ENCODE measurements at places on chromosomes 2 and 18.

- DNase-seq, result no peak
Observed at GRCh38 chr2:1771626-1772280, 27.4 kb upstream of the PXDN start.

DNA sequence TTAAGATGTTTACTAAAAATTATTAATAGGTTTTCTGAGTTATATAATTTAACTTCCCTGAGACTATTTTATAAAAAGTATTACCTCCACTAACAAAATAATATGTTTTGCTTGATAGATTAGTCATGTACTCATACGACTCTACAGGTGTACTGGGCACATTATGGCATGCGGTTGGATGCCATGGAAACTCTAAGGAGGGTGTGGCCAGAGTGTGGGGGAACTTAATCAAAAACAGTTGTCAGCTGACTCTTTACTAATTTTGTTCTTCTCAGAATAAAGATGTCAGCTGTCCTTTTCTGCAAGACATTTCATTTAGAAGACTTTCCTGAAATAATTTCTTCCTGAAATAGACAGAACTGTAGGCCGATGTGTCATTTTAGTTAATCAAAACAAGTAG is 228.3 kb upstream of the SIX3 start:
- DNase-seq, result no peak

- DNase-seq, result no peak
Observed at GRCh38 chr18:49170925-49171505, 220.2 kb upstream of the SMAD7 start.

GRCh38 chr2:110807522-110807921 is 75.1 kb downstream of the ACOXL start:
- peak; percentile 63 for DNase-seq

GRCh38 chr18:76274468-76275289 is 220.4 kb downstream of the ZNF516 start:
- no peak for DNase-seq

- no peak for DNase-seq
Observed at GRCh38 chr2:60318544-60318943, 234.9 kb downstream of the BCL11A start.

GRCh38 chr2:41489638-41490037 is 558.2 kb upstream of the PKDCC start:
- no peak for DNase-seq

- no peak for DNase-seq
Observed at GRCh38 chr18:22557168-22557941, 139.6 kb upstream of the CTAGE1 start.

- no peak for DNase-seq
Observed at GRCh38 chr2:217515615-217516309, 487.0 kb downstream of the TNS1 start.

DNA sequence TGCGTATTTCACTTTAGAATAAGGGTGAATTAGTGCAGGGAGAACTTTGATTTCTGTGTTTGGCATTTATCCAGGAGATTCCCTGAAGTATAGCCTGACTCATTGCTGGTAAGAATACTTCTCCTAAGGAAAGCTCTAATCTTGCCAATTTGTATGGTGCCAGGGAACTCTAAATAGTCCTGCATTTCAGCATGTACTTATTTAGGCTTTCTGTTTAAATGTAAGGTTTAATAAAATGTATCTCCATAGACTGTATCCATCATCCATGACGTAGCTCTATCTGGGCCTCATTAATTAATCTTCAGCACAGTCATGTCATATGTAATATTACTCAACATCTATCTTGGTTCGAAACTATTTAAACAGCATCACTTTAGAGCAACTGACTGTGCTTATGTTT is 127.7 kb downstream of the DOK6 start:
- DNase-seq, result peak; percentile 60

- no peak for DNase-seq
Observed at GRCh38 chr2:188974164-188974563, at the start of gene COL3A1. COL3A1 (plus strand) TSS chr2:188974373; CDS start chr2:188974490, 117 bp downstream.

DNA sequence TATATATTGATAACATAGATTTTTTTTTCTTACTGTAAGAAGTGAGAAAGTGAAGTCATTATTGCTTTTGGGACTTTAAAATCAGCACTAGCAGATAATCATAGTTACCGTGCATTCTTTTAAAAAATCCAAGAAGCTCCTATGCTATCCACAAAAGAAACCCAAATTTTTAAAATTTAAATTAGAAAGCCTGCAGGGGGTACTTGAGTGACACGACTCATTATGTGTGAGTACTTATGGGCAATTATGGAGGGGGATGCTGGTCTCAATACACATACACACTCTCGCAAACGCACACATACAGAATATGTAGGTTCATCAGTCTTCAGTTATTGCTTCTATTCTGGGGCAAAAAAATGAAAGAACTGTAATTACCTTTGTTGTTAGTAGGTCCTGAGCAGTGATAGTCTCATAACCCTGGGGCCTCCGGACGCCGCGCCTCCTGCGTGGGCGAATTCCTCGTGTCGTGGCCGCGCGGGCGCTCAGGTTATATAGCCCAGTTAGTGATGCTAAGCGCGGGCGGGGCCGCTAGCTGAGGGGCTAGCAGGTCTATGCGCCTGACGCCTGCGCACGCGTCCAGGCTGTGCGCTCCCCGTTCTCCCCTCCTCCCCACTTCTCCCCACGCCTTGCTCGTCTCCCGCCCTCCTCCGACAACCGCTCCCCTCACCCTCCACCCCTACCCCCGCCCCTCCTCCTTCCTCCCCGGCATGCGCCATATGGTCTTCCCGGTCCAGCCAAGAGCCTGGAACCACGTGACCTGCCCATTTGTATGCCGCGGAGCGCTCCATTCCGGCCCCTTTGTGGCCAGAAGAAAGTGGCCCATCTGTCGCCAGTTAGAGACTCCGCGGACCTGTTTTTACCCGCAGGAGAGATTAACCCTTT is at the start of gene NEUROD1:
NEUROD1 (minus strand) TSS at position 463 of the 882 bp plus-strand sequence. CDS start 1,657 bp downstream, outside the sequence.
- peak; percentile 100 for DNase-seq

GRCh38 chr2:233051241-233052149 is 8.6 kb upstream of the INPP5D start:
- no peak for DNase-seq

GRCh38 chr18:59715966-59716369 is 18.7 kb upstream of the CCBE1 start:
- DNase-seq, result no peak

DNA sequence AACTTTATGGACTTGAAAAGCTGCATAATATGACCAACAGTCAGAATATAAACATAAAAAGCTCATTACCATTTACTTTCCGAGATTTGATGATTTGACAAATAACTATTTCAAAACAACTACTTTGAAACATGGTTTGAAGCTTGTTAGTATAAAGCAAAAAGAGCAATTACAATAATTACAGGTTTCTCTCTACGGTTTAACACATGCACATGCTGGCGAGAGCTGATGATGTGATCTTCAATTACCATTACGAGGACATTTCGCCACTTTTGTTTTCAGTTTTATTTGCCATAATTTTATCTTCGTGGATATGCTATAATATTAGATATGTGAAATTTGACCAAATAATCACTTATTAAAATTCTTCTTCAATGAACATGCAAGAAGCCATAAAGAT is 270.1 kb downstream of the TCF4 start:
- DNase-seq, result no peak

DNA sequence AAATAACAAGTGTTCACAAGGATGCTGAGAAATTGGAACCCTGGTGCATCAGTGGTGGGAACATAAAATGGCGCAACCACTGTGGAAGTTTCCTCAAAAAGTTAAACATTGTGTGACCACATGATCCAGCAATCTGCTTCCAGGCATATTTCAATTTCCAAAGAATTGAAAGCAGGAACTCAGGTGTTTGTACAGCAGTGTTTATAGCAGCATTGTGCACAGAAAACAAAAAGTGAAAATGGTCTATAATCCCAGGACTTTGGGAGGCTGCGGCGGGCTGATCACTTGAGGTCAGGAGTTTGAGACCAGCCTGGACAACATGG is 38.6 kb upstream of the MYCN start:
- DNase-seq, result no peak

GRCh38 chr2:81467096-81467495 is 1162.5 kb upstream of the LRRTM1 start:
- DNase-seq, result no peak

DNA sequence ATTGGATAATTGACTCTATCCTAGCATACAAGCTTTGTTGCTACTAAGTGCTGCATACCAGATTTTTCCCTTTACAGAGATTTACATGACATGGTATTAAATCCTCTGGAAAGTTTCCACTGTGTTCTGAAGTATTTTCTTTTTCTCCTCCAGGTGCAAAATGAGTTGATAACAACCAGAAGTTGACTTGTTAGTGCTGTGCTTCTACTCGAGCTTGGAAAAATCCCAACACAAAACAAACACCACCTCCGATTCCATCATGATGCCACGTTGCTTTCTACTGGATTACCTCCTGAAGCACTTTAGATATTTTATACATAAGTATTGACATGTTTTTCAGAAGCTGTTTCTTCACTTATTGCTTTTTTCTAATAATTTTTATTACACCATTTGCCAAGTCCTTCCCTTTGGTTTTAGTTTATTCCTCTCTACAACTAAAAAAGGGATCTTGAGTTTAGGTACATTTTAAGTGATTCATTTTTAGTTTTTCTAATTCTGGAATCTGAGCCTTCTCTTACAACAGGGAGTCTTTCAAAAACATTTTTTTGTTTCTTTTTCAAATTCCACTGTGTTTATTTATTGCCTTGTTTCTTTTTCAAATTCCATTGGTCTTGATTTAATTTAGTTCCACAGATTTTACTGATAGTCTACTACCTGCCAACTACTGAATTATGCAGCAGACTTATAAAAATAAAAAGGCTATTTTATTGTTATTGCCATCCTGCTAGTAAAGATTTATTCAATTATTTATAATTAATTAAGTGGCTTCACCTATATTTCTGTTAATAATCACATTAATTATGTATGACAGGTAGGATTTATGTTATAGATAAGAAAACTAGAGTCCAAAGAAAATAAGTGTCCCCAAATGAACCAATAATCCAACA is 143.4 kb downstream of the PPP1R1C start:
- no peak for DNase-seq

- DNase-seq, result no peak
Observed at GRCh38 chr18:9890196-9890595, 4.4 kb downstream of the TXNDC2 start.

GRCh38 chr18:76486038-76486437 is 9.0 kb downstream of the ZNF516 start:
- no peak for DNase-seq

DNA sequence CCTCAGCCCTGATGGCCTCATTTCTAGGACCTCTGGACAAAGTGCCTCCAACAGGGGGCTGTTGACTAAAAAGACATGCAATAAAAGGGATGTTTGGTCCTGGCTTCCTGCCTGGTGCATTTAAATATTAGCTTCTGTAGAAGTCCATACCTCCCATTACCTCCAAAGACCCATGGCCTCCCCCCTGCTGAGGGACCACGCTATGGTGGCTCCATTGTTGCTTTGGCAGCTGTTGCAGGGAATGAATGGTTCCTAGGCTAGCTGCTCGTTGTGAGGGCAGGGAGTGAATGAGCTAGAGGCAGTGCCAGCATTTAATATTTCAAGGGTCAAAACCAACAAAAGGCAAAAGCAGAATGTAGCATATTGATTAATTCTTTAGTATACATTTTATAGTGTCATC is 285.9 kb downstream of the SLC8A1 start:
- DNase-seq, result peak; percentile 2

GRCh38 chr2:174343343-174343622 is 8.5 kb downstream of the SP9 start:
- no peak for DNase-seq

GRCh38 chr2:219171231-219171651 is 1.4 kb upstream of the SLC23A3 start:
- DNase-seq, result peak; percentile 4

DNA sequence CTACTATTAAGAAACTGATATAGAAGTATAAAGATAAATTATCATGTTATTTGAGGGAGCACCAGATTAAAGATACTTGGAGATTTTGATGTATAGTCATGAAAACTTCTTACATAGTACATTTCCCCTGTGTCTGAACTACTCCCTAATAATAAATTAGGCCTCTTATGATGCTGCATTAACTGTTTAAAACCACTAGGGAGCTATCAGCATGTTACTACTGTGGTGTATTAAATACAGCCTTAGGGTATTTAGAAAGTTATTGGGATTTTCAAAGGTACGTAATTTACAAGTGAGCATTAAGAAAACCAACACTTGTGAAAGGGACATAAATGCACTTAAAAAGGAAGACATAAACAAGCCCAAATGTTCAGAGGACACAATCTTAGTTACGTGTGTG is 714.0 kb downstream of the EPHA4 start:
- DNase-seq, result no peak

GRCh38 chr2:88398180-88398579 is 54.3 kb downstream of the FOXI3 start:
- DNase-seq, result no peak

DNA sequence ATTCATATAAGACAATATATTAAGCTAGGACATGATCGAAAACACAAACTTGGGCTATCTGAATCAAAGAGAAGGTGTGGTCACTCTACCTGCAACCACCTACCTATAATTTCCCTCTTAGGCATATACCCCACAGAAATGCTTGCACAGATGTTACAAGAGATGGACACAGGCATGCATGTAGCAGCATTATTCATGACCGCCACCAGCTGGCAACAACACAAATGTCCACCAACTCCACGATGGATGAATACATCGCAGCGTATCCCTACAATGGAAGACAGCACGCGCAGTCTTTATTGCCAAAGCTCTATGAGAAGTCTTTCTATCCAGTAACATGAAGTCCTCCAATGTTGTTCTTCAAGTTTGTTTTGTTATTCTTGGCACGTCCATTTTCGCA is 90.8 kb downstream of the ARL4C start:
- no peak for DNase-seq

DNA sequence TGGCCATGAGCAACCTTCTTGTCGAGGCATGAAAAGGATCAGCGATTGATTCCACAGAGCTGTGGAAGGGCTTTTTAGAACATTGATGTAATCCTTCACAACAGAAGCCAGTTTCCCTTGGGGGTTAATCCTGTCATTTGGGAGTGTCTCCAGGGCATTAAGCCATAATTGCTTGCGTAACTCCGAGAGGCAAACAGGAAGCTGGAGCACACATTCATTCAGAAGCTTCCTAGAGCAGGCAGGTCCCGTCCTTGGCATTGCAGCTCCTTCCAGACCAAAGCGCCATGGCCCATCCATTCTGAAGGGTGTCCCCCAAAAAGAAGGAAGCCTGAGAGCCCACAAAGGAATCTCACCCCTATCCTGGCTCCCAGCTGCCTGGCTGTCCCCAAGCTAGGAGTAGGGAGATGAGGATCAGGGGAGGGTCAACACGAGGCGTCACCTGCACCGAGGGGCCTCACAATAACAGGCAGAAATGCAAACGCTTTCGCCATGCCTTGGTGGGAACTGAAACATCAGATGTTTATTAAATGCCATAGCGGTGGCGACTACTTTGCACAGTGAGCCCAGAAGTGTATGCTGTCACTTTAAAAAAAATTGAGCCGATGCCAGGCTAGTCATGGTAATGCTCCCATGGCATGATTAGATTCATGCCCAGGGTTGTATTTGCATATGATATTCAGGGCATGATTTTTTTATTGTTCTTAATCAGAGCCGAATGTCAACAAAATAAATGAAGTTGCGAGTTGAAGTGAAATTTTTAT is 339.4 kb downstream of the BCL11A start:
- peak; percentile 61 for DNase-seq

DNA sequence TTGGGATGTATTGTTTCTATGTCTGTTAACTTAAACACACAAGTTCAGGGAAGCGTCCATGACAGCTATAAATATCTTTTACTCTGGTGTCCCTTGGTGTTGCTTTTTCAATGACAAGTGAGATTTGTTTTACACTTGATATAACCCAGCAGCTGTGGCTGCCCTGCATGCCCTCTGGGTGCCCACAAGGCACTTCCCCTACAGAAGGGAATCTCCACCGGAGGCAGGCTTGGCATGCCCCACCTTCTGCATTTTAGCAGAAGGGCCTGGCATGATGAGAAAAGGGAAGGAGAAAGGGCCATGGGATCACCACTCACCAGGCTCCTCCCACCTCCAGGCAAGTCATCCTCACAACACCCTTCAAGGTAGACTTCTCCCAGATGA is 68.7 kb downstream of the TMEM247 start:
- DNase-seq, result no peak

Data from NCI-H446 (cell line).